Activated CD4-positive, CD25-positive, alpha-beta regulatory T cell (primary cell): ENCODE measurements at places on chromosomes 6 and 20.
A peak's percentile ranks its signal among the peaks of the same experiment; 100 is the strongest.

GRCh38 chr6:42227173-42227850, 9.7 kb upstream of the MRPS10 start:
- no peak for DNase-seq

DNA sequence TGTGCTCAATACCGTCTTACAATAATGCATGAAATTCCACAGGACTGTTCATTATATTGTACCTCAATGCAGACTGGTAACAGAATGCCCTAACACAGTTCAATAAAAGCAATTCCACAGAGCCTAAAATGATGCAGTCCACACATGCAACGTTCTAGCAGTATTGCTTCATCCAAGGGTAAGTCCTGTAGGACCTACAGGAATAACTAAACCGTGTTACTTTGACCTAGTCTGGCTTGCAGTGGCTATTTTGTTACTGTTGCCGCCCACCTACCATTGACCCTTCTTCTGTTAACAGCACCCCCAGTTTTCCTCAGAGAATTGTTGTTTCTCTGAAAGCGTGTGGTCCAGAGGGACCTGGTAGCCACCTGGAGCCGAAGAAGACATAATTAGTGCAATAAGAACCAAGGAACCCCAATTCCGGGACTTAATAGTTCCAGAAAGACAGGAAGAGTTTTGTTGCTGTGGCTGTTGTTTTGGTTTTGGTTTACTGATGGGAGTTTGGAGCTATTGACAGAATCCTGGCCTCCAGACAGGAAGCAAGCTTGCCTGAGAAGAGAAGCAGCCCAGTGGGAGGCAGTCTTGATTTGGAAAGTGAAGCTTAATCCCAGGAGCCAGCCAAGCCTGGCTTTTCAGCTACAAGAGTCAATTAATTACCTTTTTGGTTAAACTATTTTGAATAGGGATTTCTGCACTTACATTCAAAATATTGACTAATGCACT, 91.3 kb downstream of the FRK start:
- DNase-seq, result no peak

DNA sequence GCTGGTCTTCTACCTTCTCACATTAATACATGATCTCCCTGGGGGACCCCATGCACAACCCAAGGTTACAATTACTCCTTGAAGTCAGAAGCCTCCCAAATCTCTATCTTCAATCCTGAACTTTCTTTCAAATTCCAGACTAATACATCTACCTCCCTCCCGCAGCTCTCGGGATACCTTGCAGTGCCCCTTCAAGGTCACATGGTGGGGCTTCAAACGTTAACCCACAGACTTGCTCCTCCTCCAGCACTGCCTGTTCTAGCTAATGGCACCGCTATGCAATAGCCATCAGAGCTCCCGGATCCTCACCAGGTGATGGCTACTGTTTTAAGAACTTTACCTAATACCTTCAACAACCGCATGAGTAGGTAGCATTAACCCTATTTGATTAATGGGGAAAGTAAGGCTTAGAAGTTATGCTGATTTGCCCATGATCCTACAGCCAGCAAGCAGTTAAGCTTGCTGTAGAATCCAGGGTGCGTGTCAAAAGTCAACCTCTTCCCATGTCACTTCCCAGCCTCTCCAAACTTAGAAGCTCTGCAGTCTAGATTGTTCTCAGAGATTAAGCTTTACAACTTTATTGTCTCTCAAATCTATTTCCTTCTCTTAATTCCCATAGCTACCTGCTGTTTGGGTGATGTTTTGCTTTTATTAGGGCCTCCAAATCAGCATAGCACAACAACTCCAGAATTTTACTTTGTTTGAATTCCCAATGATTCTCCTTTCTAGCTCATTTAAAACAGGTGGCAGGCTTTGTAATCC, 44.7 kb downstream of the PLAGL1 start:
- DNase-seq, result no peak

DNA sequence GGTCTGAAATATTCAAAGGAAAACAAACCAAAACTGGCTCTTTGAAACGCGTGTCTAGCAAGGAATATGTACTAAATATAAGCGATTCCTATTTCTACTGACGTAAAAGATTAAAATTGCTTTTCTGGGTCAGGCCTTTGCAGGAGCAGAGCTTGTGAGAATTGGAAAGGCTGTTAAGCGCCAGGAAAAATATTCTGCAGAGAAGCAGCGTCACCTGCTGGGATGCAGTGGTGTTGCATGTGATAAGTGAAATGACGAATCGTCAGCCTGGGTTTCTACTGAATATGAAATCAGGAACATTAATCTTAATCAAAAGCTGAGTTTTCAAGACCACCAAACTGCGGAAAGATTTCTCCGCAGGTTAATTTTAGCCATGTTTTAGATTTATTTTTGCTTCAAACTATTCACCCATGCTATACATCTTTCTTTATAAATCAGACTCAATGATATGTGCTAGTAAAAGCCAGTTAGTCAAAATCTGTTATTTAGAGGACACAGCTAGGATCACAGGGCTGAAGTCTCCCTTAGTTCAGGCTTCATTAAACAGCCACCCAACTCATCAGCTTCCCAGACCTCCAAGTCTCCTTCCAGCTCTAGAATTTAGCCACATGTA, 67.4 kb downstream of the ALDH8A1 start:
- DNase-seq, result peak; percentile 19

- no peak for DNase-seq
Measured at GRCh38 chr6:140437619-140438345, 1063.3 kb upstream of the CITED2 start.

DNA sequence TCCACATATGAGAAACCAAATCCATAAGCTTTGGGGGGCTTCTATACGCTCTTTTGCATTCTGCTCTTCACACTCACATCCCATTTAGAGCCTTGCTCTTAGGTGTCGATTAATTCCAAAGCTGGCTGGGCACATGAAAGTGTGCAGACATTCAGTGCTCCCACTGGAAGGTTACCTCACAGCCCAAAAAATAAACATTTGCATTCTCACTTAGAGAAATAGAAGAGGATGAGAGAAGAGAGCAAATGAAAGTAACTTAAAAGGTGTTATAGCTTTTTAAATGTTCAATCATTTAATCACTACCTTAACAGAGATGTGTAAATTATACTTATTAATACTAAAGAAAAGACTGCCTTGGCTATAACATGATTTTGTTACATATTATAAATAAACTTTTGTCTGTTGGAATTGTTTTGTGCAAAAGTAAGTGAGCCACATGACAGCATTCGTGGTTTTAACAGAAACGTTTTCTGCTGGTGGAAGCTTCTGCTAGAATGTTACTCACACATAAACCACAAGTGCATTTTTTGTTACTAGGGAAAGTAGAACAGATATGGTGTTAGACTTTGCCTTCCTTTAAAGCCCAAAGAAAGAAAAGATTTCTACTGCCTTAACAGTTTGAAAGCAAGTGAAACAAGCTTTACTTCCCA, 116.7 kb downstream of the SIM1 start:
- no peak for DNase-seq

GRCh38 chr20:3364323-3365013, 43.0 kb downstream of the DNAAF9 start:
- no peak for DNase-seq

- DNase-seq, result no peak
Measured at GRCh38 chr20:33444797-33445560, 1.4 kb upstream of the SNTA1 start.

DNA sequence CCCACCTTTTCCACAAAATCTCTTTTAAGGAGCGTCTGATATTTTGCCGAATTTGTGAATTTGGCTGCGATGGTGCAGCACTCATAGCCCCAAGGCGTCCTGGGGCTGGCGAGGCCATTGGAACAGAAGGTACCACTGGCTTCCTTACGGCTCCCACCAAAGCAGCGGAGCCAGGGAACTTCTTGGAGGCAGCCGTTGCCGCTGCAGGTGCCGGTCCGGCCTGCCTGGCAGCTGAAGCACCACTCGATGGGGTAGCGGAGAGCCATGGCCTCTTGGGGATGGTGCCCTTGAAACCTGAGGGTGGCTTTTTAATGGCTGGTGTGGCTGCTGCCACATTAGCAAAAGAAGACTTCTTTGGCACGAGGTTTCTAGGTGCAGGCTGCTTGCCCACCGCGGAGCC, 29.8 kb downstream of the DIDO1 start:
- no peak for DNase-seq

- no peak for DNase-seq
Measured at GRCh38 chr6:74063391-74063790, 367.4 kb downstream of the CD109 start.

GRCh38 chr20:49140834-49141233, 47.3 kb downstream of the STAU1 start:
- no peak for DNase-seq

DNA sequence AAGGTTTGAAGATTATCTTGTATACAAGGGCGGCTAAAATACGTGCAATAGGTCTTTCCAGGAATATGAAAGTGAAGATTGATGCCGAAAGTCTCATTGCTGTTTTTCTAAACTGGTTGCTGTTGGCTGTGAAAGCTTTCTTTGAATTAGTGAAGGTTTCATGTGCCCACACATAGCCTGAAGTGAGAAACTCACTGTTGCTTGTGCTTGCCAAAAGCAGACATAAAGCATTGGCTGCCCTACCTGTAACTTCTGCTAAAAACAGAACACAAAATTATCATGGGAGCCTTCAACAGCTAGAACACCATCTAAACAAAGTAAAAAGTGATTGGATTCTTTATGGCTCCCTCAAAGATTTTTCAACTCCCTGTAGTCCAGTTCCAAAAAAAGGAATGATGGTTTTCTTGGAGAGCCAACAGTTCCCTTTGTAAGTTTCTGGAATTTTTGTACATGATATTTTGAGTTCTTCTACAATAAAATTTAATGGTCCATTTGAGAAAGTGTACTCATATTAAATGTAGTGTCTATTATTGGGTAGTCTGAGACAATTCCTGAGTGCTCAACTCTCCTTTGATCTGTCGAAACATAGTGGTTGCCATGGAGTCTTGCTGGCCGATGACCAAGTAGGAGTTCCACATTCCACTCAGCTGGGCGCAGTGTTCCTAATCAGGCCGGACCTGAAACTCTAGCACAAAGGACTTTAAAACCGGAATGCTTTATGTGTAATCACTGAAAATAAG, 68.5 kb downstream of the PLEKHG1 start:
- no peak for DNase-seq

GRCh38 chr6:154715446-154715845, 17.8 kb upstream of the SCAF8 start:
- no peak for DNase-seq

DNA sequence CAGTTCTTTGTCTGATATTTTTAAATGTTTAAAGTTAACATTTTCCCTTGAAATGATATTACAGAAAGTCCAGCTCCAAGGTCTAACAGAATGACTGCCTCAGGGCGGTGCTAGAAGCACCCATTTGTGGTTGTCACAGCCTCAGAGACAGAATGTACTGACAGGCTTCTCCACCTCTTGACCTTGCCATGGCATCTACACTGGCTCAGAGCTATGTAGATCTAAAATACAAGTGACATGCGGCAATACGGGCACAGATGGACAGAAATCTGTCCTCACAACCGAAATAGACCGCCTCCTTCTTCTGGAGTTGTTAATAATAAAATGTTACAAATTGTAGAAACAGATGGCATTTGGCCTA, 167.2 kb upstream of the THEMIS start:
- no peak for DNase-seq

GRCh38 chr6:163588220-163588919, 173.9 kb downstream of the QKI start:
- DNase-seq, result no peak

- no peak for DNase-seq
Measured at GRCh38 chr20:9454791-9455190, 59.6 kb upstream of the LAMP5 start.

DNA sequence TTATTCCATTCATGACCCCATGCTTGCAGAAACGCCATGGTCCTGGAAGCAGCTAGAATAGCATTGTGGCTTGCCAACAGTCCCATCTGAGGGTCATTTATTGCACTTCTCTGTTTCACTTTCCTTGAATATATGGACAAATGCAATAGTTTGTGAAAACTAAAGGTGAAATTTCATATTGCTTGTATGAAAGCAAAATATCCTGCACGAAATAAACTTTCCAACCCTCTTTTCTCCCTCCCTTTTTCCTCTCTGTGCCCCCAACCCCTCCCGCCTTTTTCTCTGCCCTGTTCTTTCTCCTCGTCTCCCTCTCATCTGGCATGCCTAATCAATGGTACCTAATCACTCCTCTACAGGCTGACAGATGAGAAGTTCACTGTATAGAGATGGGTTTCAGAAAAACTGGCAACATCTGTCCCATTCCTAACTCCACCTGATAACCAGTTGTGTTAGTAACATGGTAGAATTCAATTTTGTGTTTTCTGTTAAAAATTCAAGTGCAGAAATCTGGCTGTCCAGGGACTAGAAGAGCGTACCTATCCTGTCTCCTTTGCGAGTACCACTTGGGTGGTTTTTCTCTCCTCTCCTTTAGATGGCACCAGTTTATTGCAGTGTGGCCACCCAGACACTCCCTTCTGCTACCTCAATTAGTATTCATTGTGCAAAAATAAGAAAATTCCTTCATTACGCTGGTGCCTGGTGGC, 198.6 kb downstream of the FOXA2 start:
- no peak for DNase-seq

DNA sequence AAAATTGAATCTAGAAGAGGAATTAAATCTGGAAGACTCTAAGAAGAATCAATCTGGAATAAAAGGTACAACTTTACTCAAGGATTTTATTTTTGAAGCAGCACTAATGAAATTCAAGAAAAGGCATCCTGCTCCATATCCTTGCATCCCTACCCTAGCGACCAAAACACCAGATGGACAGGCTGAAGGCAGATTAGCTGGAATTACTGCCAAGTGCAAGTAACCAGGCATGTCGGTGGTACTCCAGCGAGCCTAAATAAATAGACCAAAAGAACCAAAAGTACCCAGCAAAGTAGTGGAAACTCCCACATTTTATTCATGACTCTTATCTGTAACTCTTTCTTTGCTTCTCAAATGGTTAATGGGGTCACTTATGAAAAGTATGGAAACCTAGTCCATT, 21.0 kb downstream of the OPRM1 start:
- no peak for DNase-seq

DNA sequence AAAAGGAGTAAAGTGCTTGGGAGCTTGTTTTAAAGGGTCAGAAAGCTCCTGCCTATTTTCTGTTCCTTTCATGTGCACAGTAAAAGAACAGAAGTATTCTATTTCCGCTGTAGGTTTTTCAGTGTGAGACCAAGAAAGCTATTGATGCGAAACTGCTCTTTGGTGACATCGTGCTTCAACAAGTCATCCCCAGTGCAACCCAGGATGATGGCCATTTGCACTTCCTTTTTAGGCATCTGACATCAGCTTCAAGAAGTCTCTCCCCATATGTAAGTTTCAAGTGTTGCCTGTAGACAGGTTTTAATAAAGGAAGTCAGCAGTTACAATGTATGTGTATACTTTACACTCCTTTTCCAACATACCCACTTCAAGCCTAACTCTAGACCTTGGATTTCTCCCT, 131.6 kb downstream of the RFX6 start:
- DNase-seq, result no peak

- no peak for DNase-seq
Measured at GRCh38 chr6:118565311-118565960, 17.3 kb downstream of the PLN start.

DNA sequence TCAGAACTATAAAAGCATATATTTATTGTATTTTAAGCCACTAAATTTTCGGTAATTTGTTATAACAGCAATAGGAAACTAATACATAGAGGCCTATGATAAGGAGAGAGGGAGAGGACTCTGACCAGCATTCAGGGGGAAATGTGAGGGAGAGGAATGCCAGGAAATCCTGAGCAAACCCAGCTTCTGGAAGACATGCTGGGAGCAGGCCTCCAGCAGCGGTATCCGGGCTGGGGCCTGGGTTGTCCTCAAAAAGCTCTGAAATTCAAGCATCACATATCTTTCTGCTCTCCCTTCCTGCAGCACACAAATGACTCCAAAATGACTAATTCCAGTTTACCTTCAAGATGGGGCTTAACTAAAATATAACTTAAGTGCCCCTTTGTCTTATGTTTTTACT, 33.4 kb upstream of the RIMS1 start:
- no peak for DNase-seq
